ENCODE measurements at places on chromosomes 7 and 10.

- peak; percentile 77 for DNase-seq
Measured at GRCh38 chr10:52864201-52865106, 91.9 kb upstream of the MBL2 start.

DNA sequence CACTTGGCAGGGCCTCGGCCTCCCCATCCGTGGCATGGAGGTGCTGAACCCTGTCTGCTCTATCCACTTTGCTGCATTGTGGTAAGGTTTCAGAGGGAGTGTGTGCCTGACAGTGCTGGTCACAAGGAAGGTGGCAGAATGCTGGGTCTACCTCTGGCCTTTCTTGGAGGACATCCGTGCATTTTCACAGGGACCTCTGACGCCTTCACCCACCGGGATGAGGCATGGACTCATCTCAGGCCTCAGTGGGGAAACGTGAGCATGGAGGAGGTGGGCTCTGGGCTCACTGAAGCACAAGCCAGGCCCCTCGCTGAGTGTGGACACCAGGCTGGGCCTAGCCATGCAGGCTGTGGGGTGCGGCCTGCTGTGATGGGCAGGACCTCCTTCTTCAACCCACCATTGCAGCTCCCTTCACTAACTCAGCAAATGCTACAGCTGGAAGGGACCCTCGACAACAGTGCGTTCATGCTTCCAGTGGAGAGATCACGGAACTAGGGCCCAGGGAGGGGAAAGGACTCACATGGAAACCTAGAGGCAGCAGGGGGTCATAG is 8.6 kb downstream of the TBATA start:
- DNase-seq = no peak

- no peak for DNase-seq
Measured at GRCh38 chr7:35658606-35659201, 36.2 kb downstream of the HERPUD2 start.

DNA sequence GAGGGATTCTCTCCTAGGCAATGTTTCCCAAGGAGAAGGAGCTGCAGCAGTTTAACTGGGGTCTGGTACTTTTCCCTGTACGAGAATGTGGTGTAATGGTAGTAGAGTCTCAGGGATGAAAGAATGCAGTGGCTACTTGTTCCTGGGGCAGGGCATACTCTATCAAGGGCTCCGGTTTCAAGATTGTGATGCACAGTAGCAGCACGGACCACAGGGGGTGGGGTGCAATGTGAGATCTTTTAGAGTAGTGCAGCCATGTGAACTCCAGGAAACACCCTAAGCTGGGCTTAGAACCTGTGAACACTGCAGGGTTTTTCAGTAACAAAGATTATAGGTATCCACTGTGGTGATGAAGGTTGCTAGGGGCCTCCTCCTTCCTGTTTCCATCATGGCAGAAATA is 903.9 kb downstream of the NRG3 start:
- no peak for DNase-seq

DNA sequence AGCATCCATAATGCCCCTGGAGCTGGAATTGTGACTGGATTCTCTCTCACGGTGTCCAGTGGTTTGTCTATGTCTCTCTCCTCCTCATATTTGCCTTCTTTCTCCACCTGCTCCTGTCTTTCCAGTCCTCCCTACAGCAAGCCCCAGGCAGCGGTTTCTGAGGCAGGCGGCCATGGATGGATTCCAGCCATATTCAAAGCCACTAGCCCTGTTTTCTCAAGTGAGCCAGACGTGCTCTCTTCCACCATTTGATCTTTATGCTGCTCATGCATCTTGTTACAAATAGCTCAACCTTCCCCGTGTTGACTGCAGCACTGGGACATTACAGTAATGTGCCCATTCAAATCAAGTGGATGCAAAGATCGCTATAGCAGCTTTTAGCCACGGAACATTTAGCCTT is 387.2 kb upstream of the PODXL start:
- no peak for DNase-seq

- no peak for DNase-seq
Measured at GRCh38 chr7:67251986-67252558, 255.4 kb downstream of the TYW1 start.

DNA sequence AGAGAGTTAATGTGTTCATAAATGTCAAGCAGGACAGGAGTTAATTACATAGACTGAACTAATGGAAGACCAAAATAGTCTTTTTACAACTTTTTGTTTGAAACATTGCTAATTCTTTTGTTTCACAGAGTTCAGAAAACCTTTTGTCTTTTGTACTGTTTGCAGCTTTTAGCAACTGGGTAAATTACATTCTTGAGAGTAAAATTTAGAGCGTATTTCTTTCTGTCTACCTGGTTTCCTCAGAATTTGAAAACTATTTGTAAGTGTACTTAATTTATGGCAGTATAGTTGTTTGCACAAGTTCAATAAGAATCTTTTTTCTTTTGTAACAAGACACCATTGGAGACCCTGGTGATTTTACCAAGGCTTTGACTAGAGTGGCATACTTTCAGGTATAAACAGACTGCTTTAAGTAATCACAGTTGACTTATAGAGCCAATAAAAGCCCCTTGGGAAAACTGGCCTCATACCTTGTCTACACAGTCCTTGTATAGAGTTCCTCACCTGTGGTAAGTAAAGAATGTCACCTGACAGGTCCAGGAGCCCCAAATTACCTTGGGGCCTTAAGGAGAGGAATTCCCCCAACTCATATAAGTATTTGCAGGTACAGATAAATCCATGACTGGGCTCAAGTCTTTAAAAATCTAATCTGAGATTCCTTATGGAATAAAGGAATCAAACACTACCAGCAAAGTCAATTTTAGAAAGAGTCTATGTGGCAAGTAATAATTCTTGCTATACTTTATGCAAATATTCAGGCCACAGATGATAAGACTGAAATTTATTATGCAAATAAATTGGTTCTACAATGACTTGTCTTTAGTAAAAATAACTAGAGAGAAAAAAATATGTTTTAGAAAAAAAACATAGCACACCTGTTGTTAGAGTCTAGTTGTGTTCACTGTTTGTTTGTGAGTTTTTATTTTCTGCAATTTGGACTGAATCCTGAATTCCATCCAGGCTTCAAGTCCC is 23.6 kb upstream of the CREB3L2 start:
- no peak for DNase-seq

DNA sequence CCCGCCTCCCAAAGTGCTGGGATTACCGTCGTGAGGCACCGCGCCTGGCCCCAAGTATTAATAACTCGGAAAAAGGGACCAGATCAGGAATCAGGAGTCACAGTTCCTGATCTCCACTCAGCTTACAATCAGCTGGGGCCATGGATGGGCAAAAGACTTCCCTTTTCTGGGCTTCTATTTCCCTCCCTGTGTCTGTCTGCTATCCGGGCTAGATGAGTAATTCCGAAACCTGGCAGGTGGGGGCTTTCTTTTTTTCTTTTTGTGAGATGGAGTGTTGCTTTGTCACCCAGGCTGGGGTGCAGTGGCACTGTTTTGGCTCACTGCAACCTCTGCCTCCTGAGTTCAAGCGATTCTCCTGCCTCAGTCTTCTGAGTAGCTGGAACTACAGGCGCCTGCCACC is 11.6 kb downstream of the RPS24 start:
- no peak for DNase-seq

DNA sequence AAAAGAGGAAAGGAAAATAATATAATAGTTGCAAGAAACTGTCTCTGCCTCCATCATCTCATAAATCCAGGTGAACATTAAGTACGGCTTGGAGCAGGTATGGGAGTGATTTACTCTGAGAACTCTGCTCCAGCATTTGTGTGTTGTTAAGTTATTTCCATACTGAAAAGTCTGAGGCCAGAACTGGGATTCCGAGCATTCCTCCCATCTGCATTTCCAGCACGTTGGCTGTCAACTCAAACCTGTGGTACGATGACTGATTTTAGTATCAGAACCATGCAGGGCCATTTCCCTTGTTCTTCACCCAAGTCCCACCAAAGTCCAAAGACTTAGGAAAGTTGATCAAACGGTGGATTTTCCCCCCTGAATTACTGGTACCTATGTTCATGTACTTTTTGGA is 104.9 kb downstream of the CREB5 start:
- no peak for DNase-seq

GRCh38 chr10:126015413-126015812 is 119.0 kb downstream of the FANK1 start:
- no peak for DNase-seq

GRCh38 chr7:156026076-156026600 is 213.9 kb upstream of the SHH start:
- no peak for DNase-seq

DNA sequence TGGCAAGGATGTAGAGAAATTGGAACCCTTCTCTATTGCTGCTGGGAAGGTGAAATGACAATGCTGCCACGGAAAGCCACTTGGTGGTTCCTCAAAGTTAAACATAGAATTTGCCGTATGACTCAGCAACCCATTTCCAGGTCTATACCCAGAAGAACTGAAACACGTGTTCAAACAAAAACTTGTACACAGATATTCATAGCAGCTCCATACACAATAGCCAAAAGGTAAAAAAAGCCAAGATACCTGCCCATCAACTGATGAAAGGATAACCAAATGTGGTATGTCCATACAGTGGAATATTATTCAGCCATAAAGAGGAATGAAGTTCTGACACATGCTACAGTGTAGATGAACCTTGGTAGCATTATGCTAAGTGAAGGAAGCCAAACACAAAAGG is 39.1 kb downstream of the LHPP start:
- no peak for DNase-seq

DNA sequence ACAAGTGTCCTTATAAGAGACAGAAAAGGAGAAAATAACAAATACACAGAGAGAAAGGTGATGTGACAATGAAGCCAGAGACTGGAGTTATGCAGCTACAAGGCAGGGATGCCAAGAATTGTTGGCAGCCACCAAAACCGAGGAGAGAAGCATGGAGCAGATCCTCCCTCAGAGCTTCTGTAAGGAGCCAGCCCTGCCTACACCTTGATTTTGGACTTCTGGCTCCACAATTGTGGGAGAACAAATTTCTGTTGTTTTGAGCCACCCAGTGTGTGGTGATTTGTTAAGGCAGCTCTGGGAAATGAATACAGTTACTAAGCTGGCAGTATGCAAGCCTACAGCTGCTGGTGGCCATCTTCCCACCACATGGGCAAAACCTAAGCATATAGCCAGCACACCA is 163.6 kb downstream of the GRM8 start:
- no peak for DNase-seq

DNA sequence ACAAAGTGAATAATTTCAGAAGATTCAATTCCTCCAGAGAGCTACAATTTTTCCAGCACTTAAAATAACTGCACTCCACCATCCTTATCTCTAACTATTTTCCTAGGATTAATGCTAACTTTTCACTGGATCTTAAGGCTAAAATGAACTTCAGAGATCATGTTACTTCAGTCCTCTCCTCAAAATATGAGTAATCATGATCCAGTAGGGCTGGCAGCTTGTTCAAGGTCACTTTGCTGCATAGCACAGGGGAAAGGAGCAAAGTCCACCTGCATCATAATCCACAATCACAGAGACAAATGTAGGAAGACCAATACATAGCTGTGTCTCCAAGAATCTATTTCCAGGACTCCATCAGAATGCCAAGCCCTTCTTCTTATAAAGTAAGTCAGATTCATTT is 150.3 kb downstream of the LRRTM3 start:
- DNase-seq = no peak

GRCh38 chr7:17301471-17302456 is 3.3 kb downstream of the AHR start:
- DNase-seq = peak; percentile 75

- DNase-seq = no peak
Measured at GRCh38 chr7:135914346-135914745, 62.8 kb downstream of the MTPN start.

GRCh38 chr7:138023618-138024342 is 21.9 kb upstream of the CREB3L2 start:
- DNase-seq = no peak

DNA sequence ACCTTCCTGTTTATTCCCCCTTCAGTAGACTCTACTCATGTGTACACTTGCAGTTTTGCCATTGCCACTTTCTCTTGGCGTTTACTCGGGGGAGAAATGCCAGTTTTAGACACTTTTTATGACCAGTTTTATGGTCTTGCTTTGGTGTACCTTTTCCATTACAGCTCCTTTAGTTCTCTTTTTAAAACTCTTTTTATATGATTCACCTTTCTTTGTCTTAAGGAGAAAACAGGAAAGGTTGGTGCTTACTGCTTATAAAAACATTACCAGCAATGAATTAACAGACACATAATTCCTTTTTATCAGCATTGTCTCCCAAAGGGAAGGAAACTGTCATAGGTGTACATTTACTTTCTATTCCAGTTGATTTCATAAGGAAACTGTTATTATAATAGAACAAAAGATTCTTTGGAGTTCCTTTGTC is 11.9 kb downstream of the TSPAN13 start:
- no peak for DNase-seq

DNA sequence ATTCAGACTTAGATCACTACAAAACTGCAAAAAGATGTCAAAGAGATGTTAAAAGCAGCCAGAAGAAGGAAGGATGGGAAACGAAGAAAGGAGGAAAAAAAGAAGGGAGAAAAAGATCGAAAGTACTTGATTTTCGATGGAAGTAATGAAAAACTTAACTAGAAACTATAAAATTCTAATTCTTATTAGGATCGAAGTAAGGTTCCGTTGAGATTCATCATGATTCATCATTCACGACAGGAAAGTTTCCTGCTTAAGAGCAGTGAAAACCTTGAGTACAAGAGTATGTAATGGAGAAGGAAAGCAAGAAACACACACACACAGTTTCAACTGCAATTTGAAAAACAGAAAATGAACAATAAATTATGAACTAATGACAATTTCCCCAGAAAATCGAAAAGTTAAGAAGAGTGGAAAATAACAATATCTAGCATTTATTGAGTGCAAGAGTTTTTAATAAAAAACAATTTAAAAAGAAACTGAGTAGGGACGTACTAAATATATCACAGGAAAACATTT is 1.1 kb upstream of the ING3 start:
- DNase-seq = no peak

GRCh38 chr10:79191951-79192676 is 123.3 kb downstream of the ZMIZ1 start:
- DNase-seq = peak; percentile 67

- DNase-seq = no peak
Measured at GRCh38 chr7:100802951-100803350, 24.4 kb downstream of the EPHB4 start.

GRCh38 chr7:148662646-148663045 is 36.1 kb upstream of the CUL1 start:
- DNase-seq = no peak

DNA sequence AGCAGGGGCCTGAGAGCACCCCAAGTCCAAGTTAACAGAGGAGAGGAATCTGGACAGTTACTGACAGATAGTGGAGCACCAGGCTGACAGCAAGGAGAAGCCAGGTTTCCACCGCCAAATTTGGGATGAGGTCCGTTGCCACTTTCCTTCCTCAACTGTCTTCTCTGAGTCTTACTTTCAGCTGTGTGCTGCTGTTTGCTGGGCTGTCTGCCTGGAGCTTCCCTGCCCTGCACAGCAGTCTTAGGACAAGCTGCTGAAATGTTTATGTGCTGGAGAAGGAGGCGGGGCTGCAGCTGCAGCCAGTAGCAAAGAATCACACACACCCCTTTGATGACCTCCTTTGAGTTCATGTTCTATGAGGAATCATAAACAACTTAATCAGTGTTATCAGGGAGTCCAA is 17.4 kb upstream of the CYP3A7 start:
- DNase-seq = no peak

GRCh38 chr10:97781618-97782331 is 10.0 kb upstream of the SFRP5 start:
- no peak for DNase-seq
